ENCODE measurements at places on chromosomes 13 and 19.

- peak; percentile 90 for DNase-seq
Observed at GRCh38 chr19:6577476-6578125, 13.3 kb downstream of the CD70 start.

- no peak for DNase-seq
Observed at GRCh38 chr19:2523630-2524311, 47.8 kb downstream of the GADD45B start.

DNA sequence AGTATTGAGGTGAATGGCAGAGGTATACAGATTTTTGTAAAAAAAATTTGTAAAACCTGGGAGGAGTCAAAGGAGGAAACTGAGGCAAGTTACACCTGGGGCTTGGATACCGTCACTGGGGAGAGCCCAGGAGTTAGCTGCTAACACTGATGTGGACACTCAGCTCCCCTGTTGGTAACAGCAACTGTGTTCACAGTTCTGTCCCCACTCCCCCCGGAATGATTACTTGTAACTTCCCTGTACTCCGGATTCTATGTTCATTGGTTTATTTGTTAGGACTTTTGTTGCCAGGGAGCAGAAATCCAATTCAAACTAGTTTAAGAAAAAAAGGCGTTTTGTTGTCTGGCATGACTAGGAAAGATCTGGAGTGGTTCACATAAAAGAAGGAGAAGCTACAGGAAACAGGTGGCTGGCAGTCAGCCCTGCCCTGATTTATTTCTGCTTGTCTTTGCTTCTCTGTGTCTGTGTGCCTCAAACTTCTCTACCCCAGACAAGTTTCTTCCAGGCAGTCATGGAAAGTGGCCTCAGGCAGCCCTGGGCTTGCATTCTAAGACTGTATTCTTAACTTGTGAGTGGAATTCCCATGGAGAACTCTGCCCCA, 2.3 kb upstream of the GPR12 start:
- DNase-seq = no peak

GRCh38 chr13:42266473-42266872, 5.5 kb upstream of the AKAP11 start:
- no peak for DNase-seq

DNA sequence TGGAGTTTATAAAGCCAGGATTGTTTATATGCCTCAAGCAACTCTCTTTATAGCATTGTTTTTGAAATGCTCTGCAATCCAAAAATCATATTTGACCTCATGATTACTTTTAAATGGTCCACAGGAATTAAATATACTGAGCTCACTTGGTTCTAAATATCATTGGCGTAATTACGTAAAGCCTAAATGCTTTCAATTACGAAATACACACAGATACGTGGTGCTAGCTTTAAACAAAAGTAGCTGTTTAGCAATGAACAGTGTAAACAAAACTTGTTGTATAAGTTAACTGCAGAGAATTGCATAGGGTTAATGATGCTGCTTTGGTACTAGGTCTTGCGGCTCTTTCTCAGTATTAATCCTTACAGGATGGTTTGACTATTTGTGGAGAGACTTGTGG, 346.6 kb downstream of the COG6 start:
- no peak for DNase-seq

DNA sequence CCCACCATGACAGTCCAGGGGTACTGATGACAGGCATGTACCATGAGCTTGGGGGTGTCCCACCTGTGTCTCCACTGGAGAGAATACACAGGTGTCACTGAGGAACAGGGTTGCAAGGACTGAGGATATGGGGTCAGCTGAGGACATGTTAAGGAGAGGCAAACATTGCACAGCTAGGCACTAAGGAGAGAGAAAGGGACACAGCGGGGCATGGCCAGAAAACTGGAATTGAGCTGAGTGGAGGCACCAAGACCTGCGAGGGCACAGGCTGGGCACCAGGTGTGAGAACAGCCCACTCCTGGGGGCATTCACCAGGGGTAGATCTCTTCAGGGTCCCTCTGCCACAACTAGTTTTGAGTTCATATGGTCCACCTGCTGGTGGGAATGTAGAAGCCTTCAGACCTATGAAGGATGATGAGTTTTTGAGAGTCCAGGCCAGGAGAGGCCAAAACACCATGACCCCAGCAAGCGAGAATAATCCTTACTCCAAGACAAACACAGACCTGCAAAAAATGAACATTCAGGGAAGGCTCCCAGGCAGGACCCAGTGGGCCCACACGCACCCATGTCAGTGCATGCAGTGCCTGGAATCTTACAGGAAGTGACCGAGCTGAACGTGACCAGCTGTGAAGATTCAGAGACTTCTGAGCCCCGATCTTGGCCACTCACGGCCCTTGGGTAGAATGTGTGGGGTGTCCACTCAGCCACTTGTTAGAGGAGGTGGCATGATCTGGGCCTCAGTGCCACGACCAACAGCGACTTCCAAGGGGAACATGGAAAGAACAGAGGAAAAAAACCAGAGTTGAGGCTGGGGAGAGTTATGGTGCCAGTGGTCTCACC, 1.4 kb upstream of the ZNF584 start:
- peak; percentile 58 for DNase-seq

- no peak for DNase-seq
Observed at GRCh38 chr13:21328201-21328600, 130.9 kb downstream of the ZDHHC20 start.

- no peak for DNase-seq
Observed at GRCh38 chr13:28817204-28817603, 2.9 kb upstream of the MTUS2 start.
